ENCODE measurements at places on chromosomes 12 and 14.

DNA sequence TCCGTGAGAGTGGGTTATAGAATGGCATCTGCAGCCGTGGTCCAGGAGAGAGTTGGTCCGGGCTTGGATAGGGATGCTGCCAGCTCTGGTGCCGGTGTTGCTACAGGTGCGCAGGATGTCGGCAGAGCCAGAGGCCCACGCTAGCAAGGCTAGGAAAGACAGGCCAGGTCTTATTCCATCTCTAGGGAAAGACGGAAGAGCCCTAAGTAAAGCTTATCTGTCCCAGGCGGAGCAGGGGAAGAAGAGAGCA, 485 bp upstream of the PSME1 start:
- peak overlapping the region; percentile 84 for H3K4me3 ChIP-seq
- no peaks in the 10 kb centered on the region for H3K27me3 ChIP-seq
- H3K4me1 ChIP-seq, result peaks cover 42% of the 10 kb centered on the region
- H3K36me3 ChIP-seq, result peaks cover 33% of the 10 kb centered on the region
- H3K27ac ChIP-seq, result peak overlapping the region; percentile 88
- no peak for DNase-seq

DNA sequence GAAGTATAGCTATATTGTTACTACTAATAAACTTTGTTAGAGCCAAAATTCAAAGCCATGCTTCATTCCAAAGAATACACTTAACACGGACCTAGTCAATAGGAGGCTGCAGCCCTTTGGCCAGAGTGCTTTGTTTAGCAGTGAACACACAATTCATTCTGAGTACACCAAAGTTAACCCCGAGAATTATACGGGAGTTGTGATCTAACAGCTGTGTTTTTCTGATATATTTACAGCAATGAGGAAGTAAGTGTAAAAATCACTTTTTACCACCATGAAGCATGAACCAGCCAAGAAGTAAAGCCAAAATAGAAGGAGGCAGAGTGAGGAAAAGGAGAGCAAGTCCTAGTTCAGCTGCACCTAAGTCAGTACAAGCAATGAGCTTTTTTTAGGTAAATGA, 156.8 kb upstream of the PDE3A start:
- H3K4me1 ChIP-seq, result no peaks in the 10 kb centered on the region
- H3K4me3 ChIP-seq, result no peak overlapping the region
- H3K27ac ChIP-seq, result no peak overlapping the region
- no peaks in the 10 kb centered on the region for H3K36me3 ChIP-seq
- no peaks in the 10 kb centered on the region for H3K27me3 ChIP-seq

- peaks cover 31% of the 10 kb centered on the region for H3K4me1 ChIP-seq
- no peaks in the 10 kb centered on the region for H3K27me3 ChIP-seq
- no peaks in the 10 kb centered on the region for H3K36me3 ChIP-seq
- no peak for DNase-seq
- H3K27ac ChIP-seq, result no peak overlapping the region
Observed at GRCh38 chr12:123069436-123070266, 81.2 kb downstream of the PITPNM2 start.

GRCh38 chr12:51185171-51185717, 12.3 kb upstream of the TFCP2 start:
- no peak overlapping the region for H3K27ac ChIP-seq
- no peak overlapping the region for H3K4me3 ChIP-seq
- DNase-seq, result no peak
- peaks cover 4% of the 10 kb centered on the region for H3K36me3 ChIP-seq
- H3K27me3 ChIP-seq, result no peaks in the 10 kb centered on the region

GRCh38 chr14:54792288-54792687, 110.3 kb downstream of the GCH1 start:
- no peak overlapping the region for H3K4me3 ChIP-seq
- no peak overlapping the region for H3K27ac ChIP-seq
- DNase-seq, result no peak
- H3K4me1 ChIP-seq, result no peaks in the 10 kb centered on the region
